ENCODE measurements at places on chromosomes 12 and 14. TPM values are rescaled to one million over a fixed set of nuclear protein-coding genes. Genes with fewer than 3 reads are reported as not detected.
A peak's percentile ranks its signal among the peaks of the same experiment; 100 is the strongest.

CHFR gene
- 71.4 TPM for total RNA-seq

- DNase-seq = no peak
These were observed 12.5 kb downstream of the ISM2 start for GRCh38 chr14:77485901-77486678.

DNA sequence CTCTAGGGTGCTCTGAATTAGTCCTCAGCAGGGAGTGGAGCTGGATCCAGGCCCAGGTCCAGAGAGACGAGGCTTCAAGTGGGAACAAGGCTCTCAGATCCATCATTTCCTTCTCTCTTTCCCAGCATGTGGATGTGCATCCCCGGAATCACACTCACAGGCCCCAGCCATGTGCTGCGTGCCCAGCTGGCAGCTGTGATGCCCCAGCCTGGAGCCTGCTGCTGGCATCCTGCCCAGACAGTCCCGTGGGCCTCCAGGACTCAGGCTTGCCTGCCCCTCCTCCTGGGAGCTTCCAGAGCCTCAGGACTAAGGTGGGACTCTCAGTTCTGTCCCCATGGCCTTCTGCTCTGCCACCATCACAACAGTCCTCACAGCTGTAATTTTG lies 6.2 kb upstream of the KRT84 start:
- DNase-seq = no peak

SCNN1A gene
- total RNA-seq = 0.67 TPM

- DNase-seq = no peak
These were observed 33.7 kb upstream of the SELPLG start for GRCh38 chr12:108667349-108667748.

DNA sequence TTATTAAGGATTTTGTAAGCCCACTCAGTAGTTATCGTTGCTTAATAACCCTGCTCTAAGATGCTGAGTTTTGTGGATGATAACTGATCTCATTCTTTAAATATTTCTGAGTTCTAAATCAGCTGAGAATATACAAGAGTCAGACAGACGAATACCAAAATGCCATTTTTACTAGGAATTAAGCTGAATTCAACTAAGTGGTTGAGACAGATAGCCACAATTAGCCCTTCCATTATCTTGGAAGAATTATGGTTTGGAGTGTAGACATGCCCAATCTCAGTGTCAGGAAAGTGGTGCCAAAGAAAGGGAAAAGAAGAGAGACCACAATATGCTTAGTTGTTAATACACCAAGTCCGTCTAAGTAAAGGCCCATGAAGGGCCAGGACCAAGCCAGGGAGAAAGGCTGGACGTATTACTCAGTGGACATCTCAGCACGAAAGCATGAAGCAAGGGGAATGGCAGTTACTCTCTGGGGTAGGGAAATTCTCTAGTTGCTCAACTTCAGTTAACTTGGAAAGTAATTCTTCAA lies 58.6 kb downstream of the KCNA5 start:
- no peak for DNase-seq

DNA sequence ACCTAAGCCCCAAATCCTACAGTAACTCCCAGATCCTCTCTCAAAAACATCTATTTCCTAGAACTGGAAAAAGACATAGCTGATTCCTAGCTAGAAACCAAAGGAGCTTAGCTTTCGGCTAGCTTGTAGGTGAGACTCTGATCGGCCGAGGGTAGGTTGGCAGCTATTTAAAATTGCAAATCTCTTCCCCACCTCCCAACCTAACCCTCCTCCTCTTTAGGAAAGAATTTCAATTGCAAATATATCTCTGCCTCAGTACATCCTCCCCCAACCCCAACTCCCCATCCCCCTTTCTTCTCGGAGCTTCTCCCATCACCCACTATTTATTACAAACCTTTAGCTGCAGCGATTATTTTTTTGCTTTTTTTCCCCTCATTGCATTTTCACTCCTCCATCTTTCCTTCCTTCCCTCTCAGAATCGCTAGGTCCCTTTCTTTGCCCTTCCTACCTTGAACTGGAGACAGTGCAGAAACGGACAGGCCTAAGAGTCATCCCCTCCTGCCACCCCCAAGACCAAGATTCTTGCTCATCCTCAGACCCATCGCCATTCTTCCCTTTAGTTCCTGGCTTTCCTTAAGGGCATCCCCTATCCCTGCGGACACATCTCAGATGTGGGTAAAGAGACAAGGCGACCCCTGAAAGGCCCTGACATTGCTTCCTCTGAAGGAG lies 13.4 kb downstream of the ZFHX2 start:
- DNase-seq = no peak

ZNF140 gene
- total RNA-seq = 16.2 TPM

GRCh38 chr14:77489041-77489440 lies 9.6 kb downstream of the ISM2 start:
- no peak for DNase-seq

DNA sequence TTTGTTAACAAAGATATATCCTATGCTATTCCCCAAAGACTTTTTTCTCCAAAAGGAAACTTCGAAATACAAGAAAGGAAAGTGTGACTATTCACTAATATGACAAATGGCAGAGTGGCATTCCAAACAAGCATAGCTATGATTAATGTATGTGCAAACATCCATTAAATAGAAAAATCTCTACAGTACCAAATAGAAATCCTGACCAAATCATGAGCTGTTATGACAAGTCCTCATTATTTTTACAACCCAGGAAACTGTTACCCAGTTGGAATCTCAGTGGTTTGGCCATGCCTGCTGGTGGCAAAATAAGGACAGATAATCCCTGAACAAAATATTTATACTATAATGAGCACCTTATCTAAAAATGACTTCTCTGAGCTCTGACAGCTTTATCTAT lies 202.1 kb downstream of the SEC23A start:
- DNase-seq = no peak

DNA sequence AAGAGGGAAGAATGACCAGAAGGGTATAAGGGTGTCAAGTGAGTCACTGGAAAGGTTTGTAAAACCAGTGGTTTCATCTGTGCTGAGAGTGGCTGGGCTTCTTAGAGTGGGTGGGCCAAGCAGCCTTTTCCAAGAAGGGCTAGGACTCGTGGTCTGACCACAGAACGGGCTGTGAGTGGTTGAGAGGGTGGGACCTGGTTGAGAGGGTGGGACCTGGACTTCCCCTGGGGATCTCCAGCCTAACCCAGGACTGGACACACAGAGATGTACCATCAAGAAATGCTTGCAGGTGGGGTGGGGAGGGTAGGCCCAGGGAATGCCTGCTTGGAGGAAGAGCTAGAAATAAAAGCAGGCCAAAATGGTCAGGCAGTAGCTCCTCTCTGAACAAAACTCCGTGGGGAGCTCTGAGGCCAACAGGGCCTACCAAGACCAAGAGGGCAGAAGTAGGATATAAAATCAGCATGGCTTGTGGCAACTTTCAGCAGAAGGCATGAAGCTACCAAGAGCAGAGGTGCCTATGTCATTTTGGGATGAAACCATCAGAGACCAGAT lies 140.5 kb downstream of the FOXN3 start:
- DNase-seq = peak; percentile 37

GRCh38 chr12:80282761-80283160 lies 161.3 kb upstream of the PTPRQ start:
- no peak for DNase-seq

IFNG gene
- 2.8 TPM for total RNA-seq

SLC2A14 gene
- total RNA-seq = 0.19 TPM

DNA sequence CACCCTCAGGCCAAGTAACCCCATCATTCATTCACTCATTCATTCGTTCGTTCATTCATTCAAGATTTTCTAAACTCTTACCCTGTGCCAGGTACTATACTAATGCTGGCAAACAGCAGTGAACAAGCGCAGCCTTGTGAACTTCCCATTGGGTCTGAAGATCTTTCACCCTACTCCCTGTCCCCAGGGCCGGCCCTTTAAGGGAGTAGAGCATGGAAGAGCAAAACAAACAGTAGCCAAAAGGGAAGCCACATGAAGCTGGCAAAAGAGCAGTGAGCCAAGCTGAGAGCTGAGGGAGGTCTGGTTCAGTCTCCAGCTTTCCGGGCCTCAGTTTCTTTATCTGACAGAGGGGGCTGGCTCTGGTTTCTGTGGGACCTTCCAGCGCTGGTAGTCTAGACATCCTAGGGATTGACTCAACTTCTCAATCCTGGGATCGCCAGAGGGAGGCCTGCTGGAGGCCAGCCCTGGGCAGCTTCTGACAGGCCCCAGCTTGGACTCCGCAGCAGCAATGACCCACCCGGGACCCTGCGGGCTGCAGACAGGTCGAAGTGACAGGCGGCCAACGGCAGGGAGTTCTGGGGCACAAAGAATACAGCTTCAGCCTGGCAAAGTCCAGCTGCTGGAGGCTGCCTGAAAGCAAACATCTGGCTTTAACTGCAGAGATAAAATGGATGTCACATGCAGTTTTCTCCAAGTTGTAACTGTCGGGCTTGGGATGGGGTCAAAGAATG lies 27.1 kb downstream of the ACTN1 start:
- DNase-seq = no peak

- DNase-seq = no peak
These were observed 169.2 kb downstream of the APAF1 start for GRCh38 chr12:98814254-98814653.

DNA sequence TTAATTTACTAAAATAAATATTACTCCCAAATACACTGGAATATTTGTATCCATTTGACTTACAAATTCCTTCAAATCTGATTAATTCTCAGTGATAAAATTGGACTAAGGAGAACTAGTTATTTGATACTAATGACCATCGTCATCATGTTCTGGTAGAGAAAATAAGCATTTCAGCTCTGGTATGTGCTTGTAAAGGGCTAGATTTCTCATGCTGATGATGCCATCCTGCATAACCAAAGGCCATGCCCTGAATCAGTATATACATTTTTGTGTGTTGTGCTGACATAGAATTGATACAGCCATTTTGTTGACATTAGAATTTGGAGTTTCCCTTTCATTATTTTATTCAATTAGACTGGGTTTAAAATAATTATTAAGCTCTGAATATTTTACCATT lies 148.9 kb downstream of the PCNX1 start:
- DNase-seq = no peak

- no peak for DNase-seq
These were observed 29.3 kb upstream of the GAS2L3 start for GRCh38 chr12:100544165-100544564.

DNA sequence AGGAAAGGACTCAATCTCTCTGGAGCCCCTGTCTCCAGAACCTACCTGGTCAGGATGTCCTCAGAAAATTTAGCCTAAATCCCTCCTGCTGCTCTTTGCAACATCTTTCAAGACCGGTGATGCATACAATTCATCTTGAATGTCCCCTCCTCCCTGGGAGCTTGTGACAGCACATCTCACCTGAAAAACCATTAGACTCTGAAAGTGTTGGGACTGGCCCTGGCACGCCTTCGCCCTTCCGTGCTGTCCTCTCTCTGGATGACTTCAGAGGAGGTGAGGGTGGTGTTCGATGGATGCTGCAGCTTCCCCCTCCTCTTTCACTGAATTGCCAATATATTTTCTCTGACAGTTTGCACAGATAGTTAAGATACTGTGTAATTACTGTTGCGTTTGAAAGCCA lies 90.9 kb upstream of the CISTR start:
- DNase-seq = no peak

CLMN gene
- total RNA-seq = 0.42 TPM

DNA sequence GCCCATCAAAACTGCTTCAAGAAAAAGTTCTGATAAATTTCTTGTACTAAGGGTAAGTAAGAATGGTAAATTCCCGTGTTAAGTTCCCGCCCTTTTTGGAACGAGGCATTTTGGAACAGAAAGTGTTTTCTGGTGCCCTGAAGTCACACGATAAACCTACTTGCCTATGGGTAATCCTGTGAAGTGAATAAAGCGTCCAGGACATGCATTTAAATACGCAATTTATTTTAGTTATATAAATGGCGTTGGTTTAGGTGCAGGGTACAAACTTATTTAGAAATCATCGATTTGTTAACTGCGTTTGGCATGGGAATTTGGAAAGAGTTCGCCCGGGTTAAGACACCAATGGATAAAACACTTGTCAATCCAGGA lies 715 bp upstream of the RAP1B start:
- peak; percentile 37 for DNase-seq

- no peak for DNase-seq
These were observed 10.8 kb downstream of the BMAL2 start for GRCh38 chr12:27343255-27344000.

- DNase-seq = no peak
These were observed 99.9 kb downstream of the PHETA1 start for GRCh38 chr12:111268738-111269572.

ABHD12B gene
- not detected for total RNA-seq

- no peak for DNase-seq
These were observed 139.3 kb upstream of the TMCC3 start for GRCh38 chr12:94789510-94790225.

DNA sequence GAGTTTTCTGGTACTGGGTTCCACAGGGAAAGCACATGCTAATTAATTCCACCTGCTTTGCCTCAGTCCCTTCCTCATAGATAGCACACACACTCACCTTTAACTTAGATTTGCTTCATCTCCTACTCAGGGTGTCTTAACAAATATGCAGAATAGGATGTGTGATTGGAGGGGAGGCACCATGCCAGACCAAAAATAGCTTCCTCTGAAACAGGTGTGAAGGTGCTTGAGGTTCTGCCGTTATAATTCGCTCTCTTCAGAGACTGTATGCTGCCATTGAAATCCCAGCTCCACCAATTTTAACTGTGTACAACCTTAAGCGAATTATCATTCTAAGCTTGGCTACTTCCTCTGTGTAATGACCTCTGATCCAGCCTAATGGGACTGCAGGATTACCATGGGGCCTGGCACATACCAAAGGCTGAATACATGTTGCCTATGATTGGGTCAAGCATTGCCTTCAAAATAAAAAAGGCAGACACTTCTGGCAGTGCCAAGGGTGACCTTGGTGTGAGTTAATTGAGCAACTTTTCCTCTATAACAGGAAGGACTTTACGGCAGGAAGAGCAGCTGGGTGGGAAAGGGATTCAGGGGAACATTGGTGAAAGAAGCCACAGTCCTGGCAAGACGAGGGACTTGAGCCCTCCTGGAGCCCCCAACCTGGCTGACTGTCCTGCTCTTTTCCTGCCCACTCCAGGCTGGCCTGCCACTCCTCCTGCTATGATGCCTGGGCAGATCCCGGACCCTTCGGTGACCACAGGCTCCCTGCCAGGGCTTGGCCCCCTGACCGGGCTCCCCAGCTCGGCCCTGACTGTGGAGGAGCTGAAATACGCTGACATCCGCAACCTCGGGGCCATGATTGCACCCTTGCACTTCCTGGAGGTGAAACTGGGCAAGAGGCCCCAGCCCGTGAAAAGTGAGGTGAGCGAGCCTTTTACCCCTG lies 9.7 kb downstream of the JDP2 start:
- DNase-seq = no peak

DNA sequence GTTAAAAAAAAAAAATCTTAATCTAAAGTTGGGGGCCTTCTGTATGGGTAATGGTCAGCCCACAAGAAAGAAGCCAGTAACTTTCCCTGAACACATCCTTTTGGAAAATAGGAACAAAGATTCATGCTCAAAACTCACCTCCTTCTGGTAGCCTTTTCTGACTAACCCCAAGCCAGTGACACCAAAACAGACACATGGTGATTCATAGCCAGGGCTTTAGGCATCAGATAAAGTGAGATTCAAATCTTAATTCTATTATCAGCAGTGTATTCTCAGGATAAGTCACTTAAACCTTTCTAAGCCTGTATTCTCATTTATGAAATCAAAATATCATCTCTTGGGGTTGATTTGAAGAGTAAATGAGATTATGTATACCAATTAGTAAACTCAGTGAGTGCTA lies 4.9 kb downstream of the ATP5MC2 start:
- no peak for DNase-seq

- DNase-seq = no peak
These were observed 28.2 kb upstream of the RIMBP2 start for GRCh38 chr12:130744274-130744673.

All from activated CD4-positive, alpha-beta T cell treated with anti-CD3 and anti-CD28 coated beads, Interleukin-2, amount 10 ng/mL, durations not matched to agents 7 days and 5 days (primary cell).